Activated CD4-positive, alpha-beta T cell treated with anti-CD3 and anti-CD28 coated beads, Interleukin-2, Interleukin-4, amounts not matched to agents 100 ng/mL and 50 ng/mL, durations not matched to agents 16 hours and 8 hours (primary cell): ENCODE measurements at places on chromosomes 1 and 21.

GRCh38 chr1:16145662-16146278 lies 10.1 kb downstream of the EPHA2 start:
- no peak for DNase-seq

DNA sequence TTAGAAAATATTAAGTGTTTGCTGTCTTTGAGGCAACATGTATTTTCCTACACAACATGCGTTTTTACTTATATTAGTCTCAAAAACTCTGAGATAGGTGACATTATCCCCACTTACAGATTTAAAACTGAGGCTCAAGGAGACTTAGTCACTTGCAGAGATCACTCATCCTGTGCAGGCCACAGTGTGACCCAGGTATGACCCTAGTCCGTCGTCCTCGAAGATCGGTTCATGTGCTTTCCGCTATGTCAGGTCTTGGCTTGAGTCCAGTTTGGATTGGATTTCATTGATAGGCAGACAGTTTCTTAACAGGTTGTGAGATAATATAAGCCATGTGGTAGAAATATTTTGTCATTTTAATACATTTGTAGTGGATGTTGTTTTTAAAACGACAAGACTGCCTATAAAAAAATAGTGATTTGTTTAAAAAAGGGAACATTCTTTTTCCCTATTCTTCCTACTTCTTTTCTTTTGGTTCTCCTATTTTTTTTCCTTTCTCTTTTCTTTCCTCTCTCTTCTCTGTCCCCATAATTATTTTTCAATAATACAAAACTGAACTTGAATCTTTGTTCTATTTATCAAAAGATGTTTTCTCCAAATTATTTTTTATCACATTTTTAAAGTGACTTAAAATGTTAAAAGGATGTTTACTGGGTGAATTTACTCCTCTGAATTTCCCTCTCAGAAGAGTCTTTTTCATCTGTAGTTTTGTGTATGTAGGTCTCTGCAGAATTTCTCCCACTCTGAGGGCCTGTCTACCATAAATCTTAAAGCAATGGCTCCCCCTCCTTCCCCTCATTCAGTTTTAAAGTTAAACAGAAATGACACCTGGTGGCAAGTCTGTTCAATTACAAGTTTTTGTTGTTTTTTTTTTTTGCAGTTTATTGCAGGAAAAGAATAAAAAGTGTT lies 81.8 kb downstream of the PHTF1 start:
- peak; percentile 25 for DNase-seq

DNA sequence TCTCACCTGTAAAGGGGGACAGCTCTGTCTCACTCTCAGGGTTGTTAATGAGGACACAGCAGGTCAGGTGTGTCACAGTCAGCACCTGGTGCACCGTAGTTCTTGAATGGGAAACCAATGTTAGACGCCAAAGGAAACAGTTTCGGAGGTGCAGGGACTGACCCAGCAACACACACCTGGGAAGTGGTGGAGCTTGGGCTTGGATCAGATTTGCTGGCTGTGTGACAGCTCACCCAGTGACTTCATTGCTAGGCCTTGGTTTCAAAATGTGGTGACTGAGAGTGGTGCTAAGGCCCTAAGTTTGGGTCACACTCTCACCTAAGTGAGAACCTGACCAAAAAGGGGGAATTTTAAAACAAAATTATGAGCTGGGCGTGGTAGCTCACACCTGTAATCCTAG lies 34.9 kb downstream of the ALPL start:
- no peak for DNase-seq

DNA sequence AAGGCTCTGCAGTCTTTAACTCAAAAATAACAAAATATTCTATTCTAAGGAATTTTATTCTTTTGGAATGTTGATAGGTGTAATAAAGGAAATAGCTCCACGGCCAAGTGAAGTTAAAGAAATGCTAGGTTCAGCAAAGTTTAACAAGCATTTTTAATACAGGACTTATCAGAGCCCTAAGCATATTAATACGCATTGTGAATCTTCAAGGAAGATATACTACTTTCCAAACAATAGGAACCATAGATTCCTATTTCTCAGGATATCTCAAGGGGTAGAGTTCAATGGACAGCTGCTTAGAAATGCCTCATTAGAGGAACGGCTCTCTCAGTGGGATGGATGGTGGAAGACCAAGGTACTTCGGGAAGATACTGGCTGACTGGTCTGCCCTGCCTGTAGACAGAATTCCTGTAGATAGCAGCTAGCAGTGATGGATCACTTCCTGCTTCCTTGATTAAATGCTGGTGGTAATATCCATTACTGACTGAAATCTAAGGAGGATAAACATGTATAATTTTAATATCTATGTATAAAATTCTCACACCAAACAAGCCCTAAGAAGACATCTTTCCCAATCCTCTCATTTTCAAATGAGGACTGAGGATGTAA lies 8.1 kb upstream of the LRRC8C start:
- no peak for DNase-seq

- no peak for DNase-seq
These were observed 37.8 kb upstream of the IRF2BP2 start for GRCh38 chr1:234647758-234648157.

- no peak for DNase-seq
These were observed 843 bp downstream of the DIP2A start for GRCh38 chr21:46459356-46460112.

DNA sequence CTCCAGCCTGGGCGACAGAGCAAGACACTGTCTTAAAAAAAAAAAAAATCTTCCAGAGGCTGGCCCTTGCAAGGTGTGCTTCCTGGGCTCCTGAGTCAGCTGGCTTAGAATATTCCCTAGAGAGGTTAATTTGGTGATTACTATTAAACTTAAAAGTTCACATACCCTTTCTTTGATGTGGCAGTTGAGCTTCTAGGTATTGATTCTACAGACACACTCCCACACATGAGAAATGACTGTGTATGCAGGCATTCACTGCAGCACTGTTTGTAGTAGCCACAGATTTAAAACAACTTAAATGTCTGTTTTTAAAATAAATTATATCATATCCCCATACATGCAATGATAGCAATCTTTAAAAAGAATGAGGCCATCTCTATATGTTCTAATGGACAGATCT lies 93.4 kb downstream of the GDAP2 start:
- DNase-seq, result no peak

DNA sequence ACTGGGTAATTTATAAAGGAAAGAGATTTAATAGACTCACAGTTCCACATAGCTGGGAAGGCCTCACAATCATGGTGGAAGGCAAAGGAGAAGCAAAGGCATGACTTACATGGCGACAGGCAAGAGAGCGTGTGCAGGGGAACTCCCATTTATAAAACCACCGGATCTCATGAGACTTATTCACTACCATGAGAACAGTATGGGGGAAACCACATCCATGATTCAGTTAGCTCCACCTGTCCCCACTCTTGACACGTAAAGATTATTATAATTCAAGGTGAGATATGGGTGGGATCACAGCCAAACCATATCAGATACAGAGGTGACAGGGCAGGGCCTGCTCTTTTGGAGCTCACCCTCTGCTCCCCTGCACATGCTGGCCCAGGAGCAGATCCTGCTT lies 31.4 kb upstream of the TMEM61 start:
- no peak for DNase-seq
